Aorta (tissue), 5 donors: ENCODE measurements at places on chromosomes 16 and 17. TPM values are rescaled to one million over a fixed set of nuclear protein-coding genes. Genes with fewer than 3 reads are reported as not detected.

DNA sequence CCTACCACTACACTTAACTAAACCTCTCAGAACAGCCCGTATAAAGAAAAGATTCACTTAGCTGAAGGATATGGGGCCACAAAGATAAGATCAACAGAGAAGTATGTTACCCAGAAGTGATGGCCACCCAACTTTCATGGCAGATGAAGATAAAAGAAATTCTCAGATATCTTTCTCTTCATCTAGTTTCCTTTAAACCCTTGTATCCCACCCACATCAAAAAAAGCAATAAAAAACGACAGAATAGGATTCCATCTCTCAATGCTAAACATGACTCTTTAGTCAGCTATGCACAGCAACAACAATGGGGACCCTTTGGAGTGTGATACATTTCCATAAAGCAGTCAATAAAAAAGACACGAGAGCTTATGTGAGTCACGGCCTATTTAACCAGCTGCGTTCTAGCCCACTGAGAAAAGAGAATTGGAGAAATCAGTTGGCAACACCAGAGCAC, 86.6 kb downstream of the SNX11 start:
- no peak for DNase-seq
- H3K4me1 ChIP-seq = no peaks in the 10 kb centered on the region
- no peak overlapping the region for H3K4me3 ChIP-seq
- H3K36me3 ChIP-seq = no peaks in the 10 kb centered on the region
- no peaks in the 10 kb centered on the region for H3K27me3 ChIP-seq

DNA sequence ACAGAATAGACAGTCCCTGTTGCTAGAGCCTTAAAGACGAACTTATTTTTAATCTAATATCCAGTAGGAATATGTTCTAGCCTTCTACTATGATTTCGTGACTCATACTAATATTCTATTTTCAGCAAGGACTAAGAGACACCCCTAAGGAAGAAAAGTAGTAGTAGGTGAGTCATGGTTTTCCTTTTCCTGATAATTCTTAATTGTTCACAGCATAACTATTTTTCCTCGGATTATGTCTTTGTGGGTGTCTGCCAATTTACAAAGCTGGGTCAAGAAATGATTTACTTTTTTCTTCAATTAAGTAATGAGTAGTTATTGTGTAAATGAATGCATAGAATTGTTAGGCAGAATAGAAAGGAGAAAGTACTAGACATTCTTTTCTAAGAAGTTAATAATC, 292.2 kb downstream of the TOX3 start:
- no peak overlapping the region for H3K4me3 ChIP-seq
- no peaks in the 10 kb centered on the region for H3K4me1 ChIP-seq
- DNase-seq = no peak
- no peaks in the 10 kb centered on the region for H3K27me3 ChIP-seq

DNA sequence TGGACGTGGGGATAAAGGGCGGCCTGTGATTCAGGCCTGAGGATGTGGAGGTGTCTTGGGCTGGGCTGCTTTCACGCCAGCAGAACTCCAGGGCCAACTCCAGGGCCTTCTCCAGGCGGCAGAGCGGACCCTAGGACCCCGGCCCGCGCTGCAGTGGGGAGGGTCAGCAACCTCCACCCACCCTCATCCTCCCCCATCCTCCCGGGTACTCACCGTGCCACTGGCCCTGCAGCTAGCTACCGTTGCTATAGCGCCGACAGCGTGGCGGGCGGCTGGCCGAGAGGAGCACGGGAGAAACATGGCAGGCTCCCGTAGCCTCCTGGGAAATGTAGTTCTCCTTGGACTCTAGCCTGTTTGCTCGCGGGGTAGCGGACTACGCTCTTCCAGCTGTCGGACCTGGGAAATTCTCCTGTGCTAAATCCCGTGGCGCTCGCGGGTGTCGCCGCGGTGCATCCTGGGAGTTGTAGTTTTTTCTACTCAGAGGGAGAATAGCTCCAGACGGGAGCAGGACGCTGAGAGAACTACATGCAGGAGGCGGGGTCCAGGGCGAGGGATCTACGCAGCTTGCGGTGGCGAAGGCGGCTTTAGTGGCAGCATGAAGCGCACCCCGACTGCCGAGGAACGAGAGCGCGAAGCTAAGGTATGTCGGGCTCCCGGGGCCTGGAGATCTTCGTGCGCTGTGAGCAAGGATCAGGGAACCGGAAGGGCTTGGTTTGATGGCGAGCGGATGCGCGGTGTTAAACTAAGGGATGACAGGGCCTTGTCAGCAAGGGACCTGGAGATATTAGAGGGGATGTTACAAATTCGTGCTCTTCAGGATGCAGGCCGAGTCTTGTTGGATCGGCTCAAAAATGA, at the start of the genes FTO and RPGRIP1L:
Gene FTO (plus strand): TSS at position 567 of the 855 bp plus-strand sequence.
Gene RPGRIP1L (minus strand): TSS at position 270 of the 855 bp plus-strand sequence. CDS start 3,136 bp downstream, outside the sequence.
- no peaks in the 10 kb centered on the region for H3K4me1 ChIP-seq
- H3K27me3 ChIP-seq = no peaks in the 10 kb centered on the region
- peak within 1 kb of the TSS; percentile 50 for H3K4me3 ChIP-seq
- no peaks in the 10 kb centered on the region for H3K36me3 ChIP-seq
- H3K27ac ChIP-seq = no peak within 1 kb of the TSS

DNA sequence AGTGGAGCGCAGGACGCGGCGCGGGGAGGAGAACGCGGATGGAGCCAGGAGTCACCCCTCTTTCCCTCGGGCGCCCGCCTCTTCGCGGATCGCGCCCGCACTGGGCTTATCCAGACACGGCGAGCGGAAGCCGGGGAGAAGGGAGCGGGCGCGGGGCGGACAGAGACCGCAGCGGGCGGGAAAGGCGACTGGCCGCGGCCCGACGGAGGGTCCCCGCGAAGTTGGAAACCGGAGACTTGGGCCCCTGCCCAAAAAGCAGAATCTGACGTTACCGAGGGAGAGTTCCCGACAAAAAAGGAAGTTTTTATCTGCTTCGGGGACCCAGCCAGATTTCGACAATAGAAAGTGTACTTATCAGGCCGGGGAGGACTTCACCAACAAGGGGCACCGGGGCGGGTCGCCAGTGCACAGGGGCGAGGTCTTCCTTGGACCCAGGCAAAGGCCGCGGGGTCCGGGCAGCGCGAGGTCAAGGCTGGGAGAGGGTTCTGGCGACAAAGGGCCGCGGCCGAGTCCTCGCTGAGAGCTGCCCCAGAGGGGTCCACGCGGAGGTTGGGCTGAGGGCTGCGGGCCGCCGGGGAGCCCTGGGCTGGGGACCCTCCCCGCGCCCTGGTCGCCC, 519 bp downstream of the ST6GALNAC2 start:
- no peaks in the 10 kb centered on the region for H3K4me1 ChIP-seq
- peak; percentile 82 for DNase-seq
- no peaks in the 10 kb centered on the region for H3K27me3 ChIP-seq
- H3K36me3 ChIP-seq = no peaks in the 10 kb centered on the region

DNA sequence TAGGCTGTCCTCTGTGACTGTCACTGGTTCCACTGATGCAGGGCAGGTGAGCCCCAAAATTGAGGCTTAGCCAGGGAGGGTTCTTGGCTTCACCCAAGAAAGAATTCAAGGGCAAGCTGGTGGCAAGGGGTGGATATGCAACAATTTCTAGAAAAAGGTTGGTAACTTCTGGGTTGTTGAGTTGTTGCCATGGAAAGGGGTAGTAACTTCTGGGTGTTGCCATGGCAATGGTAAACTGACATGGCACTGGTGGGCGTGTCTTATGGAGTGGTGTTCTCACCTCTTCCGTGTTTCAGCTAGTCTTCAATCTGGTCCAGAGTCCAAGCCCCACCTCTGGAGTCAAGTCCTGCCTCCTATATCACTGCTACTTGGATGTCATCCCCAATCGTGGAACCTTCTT, 9.5 kb upstream of the GUCY2D start:
- no peaks in the 10 kb centered on the region for H3K27me3 ChIP-seq

DNA sequence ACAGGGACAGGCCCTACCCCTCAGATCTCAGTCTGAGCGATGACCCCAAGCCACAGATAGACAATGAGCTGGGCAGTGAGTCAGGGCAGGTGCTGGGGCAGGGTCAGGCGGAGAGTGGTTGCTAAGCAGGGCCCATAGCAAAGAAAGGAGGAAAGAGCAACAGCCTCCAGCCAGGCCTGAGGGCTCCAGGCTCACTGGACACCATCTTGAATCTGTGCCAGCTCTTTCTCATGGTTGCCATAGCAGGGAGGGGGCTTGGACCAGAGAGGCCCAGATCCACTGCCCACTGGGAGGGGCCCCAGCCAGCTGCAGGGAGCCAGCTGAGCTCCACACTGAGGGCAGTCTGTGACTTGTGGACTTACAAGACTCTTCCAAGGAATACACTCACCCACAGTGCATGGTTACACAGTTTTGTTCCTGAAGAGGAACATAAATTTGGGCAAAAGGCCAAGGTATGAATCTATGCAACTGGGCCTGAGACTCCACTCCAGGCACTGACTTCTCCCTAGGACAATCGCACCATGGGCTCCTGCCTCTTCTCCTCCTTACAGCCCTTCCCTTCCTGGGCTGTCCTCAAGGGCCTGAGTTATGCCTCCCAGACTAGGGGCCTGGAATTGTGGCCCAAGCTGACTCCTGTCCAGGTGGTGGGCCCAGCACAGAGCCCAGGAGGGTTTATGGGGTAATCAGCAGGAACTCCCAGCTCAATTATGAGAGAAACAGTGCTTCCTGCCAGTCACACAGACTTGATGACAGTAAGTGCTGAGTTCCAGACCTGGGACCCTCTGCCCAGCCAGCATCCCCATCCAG, 59.9 kb downstream of the BEAN1 start:
- H3K27me3 ChIP-seq = no peaks in the 10 kb centered on the region
- no peak overlapping the region for H3K4me3 ChIP-seq
- peak; percentile 75 for DNase-seq
- no peaks in the 10 kb centered on the region for H3K4me1 ChIP-seq

GRCh38 chr16:57223057-57223456, 22.0 kb upstream of the ARL2BP start:
- H3K4me1 ChIP-seq = no peaks in the 10 kb centered on the region
- H3K36me3 ChIP-seq = peaks cover 15% of the 10 kb centered on the region
- H3K4me3 ChIP-seq = no peak overlapping the region
- H3K27me3 ChIP-seq = no peaks in the 10 kb centered on the region
- H3K27ac ChIP-seq = no peak overlapping the region
- no peak for DNase-seq

DNA sequence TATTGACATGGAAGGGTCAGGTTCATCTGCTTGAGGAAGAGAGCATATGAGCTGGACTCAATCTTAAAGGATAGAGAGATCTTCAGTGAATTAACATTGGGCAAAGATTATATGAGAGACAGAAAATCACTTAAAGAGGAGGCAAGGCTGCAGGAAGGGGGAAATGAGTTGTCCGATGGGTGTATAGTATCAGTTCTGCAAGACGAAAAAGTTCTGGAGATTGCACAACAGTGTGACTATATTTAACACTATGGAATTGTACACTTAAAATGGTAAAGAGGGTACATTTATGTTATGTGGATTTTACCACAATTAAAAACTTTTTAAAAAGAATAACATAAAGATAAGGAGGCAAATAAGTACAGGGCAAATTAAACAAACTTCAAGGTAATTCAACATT, 80.7 kb downstream of the HELZ start:
- no peak overlapping the region for H3K4me3 ChIP-seq
- H3K27ac ChIP-seq = no peak overlapping the region
- no peaks in the 10 kb centered on the region for H3K4me1 ChIP-seq
- no peak for DNase-seq

Gene PIPOX
- total RNA-seq = 1.6 TPM

DNA sequence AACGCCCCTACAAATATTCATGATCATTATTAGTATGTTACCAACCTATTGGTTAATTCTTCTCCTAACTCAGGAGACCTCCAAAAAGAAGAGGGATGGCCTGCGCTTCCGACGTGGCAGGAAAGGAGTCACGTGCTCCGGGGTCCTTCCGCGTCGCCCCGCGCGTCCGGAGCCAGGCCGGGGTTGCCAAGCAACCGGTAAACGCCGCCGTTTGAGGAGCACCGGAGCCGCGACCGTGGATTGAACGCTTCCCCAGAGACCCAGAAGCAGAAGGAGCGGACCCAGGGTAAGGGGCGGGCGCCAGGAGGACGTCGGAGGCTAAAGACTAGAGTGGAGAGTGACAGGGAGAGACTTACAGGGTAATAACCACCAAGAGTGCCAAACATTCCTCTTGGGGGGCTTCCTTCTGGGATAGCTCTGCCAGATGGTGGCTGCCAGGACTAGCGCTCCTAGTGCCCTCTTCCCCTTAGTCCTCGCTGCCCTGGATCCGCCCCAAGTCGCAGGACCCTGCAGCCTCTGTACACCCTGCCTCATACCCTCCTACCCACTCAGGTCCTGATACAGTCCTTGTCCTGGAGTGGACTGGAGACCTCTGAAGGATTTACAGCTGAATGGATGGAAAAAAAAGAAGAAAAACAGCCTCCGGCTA, at the start of gene DNAI2:
Gene DNAI2 (plus strand): TSS at position 175 of the 649 bp plus-strand sequence. CDS start 7,584 bp downstream, outside the sequence.
- H3K4me1 ChIP-seq = no peaks in the 10 kb centered on the region
- DNase-seq = no peak
- H3K27me3 ChIP-seq = peaks cover 3% of the 10 kb centered on the region
- no peak within 1 kb of the TSS for H3K4me3 ChIP-seq
- no peaks in the 10 kb centered on the region for H3K36me3 ChIP-seq
- no peak within 1 kb of the TSS for H3K27ac ChIP-seq

Gene KRT25
- total RNA-seq = not detected

Gene CSH1
- not detected for total RNA-seq

- H3K4me1 ChIP-seq = no peaks in the 10 kb centered on the region
- DNase-seq = no peak
- H3K36me3 ChIP-seq = no peaks in the 10 kb centered on the region
- H3K4me3 ChIP-seq = no peak overlapping the region
- no peak overlapping the region for H3K27ac ChIP-seq
Observed at GRCh38 chr17:43879723-43880419, 27.5 kb downstream of the MPP2 start.

DNA sequence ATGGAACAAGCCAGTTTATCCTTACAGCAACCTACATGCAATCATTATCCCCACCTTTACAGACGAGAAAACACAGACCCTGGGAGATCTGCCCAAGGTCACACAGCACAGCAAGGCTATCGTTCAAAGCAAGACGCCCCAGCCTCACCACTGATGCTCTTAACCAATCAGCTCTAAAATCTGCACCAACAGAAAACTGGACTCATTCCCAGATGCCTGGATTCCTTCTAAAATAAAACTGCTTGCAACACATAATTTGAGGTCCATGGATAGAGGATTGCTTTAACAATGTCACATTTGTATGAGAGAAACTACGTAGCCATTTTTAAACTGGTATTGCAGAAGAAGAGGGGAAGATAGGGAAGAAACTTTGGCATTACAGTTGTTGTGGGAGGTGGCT, 6.8 kb downstream of the COTL1 start:
- H3K27ac ChIP-seq = no peak overlapping the region

GRCh38 chr16:17304106-17304490, 166.7 kb downstream of the XYLT1 start:
- no peaks in the 10 kb centered on the region for H3K4me1 ChIP-seq
- H3K27me3 ChIP-seq = no peaks in the 10 kb centered on the region
- no peak overlapping the region for H3K4me3 ChIP-seq
- no peak for DNase-seq

DNA sequence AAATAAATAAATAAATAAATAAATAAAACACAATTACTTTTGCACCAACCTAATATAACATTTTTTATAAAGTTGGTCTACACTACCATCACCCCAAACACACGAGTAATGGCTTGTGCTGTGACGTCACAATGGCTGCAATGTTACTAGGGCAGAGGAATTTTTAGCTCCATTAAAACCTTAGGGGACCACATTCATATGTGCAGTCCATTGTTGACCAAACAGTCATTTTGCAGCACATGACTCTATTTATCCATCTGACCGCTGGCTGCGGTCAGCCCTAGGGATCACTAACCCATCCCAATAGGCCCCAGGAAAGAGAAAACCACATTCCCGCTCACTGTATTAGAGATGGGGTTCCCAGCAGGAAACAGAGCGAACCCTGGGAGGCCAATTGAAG, 9.6 kb downstream of the CDH5 start:
- H3K4me1 ChIP-seq = no peaks in the 10 kb centered on the region
- no peak overlapping the region for H3K27ac ChIP-seq
- H3K36me3 ChIP-seq = no peaks in the 10 kb centered on the region
- DNase-seq = no peak
- H3K27me3 ChIP-seq = no peaks in the 10 kb centered on the region
- H3K4me3 ChIP-seq = no peak overlapping the region
